ENCODE measurements at places on chromosomes 7 and 10.

- no peak for DNase-seq
Observed at GRCh38 chr10:101569323-101569621, 18.8 kb downstream of the POLL start.

DNA sequence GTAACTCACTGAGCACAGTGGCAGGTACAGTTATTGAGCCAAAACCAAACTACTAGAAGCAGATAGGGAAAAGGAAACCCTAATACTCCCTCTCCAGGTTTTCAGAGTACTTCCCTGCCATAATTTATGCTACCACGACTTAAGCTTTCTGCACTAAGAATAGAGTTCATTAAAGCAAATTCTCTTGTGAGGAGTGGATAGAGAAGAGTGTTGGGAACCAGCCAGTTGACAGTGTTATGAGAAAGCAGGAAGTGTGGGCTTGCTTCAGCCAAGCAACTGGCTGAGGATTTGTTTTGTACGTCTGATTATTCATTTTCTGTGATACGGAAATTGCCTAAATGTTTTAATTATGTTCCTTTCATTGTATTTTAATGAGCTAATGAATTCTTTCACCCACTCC, 280.5 kb downstream of the KIF20B start:
- DNase-seq = peak; percentile 21

DNA sequence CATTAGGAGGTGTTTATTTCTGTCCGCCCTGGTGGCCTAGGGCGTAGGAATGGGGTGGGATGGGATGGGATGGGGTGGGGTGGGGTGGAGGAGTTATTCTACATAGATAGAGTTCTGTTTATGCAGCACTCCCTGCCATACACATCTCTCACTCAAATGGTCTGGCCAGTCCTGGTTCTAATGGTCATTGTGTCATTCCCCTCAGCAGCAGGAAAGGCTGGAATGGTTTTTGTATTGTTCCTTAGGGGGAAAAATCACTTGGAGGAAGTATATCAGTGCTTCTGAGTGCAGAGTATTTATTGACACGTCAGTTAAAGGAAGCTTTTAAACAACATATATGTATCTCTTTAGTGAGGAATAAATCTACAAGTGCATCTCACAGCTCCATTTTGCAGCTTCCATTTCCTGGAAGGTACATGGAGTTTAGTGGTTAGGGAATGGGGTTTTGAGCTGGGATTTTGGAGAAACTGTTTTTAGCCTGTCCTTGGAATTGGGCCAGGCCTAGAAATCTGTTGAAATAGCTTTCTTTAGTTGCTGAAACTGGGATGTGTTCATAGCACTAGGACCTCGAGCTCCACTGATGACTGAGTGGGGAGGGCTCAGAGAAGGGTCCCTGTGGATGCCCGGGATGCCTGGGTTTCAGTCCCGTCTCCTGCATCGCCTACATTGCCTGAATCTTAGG, 8.3 kb downstream of the TSPAN14 start:
- peak; percentile 73 for DNase-seq

- DNase-seq = peak; percentile 98
Observed at GRCh38 chr10:4678023-4678950, 147.7 kb upstream of the AKR1E2 start.

DNA sequence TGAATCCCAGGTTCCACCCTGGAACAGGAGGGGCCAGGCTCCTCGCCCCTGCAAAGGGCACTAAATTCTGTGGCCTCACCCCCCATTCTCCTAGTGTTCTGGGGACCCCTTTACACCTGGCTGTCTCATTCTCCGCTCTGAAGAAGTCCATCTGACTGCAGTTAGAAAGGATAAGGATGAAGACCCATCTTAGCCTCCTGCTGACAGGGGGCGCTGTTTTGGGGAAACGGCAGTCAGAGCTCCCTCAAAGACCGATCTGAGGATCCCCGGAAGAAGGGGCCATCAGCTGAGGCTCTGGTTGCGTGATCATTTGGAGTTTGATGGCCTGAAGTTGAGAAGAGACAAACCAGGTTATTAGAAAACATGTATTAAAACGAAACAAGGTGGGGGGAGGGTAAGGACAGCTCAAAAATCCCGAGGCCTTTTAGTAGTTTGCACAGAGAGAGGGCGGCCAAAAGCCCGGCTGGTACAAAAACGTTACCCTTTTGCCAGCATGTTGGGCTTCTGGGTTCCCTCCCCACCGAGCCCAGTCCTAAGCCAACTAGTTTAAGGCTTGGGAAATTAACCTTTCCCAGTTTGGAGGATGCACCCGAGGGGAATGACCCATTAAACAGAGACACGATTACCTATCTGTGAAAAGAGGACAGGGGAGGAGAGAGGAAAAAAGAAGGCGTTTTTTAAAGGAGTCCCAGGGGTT, 102.8 kb downstream of the CHN2 start:
- DNase-seq = no peak

DNA sequence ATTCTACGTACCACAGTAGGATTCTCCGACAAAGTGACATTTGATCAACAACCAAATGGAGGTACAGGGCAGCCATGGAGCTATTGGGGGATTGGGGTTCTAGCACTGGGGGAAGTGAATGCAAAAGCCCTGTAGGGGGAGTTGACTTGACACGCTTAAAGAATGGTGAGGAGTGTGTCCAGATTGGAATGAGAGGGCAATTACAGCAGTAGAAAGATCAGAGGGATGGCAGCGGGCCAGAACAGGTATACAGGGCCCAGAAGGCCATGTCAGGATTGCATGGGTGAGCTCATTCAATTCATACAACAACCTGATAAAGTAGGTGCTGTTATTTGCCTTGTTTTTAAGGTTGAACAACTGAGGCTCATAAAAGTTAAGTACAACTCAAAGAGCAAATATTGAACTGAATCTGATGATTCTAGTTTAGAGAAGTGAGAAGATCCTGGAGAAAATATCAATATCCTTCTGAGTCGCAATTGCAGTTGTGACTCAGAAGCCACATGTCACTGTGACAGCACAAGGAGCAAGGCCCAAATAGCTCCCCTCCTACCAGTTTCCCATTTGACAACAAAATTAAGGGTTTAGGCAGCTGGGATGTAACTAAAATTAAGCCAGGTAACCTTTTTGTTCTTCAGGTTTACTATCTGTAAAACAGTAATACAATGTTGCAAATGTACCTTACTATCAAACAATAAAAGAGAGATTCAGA, 28.0 kb upstream of the CTTNBP2 start:
- DNase-seq = no peak

- no peak for DNase-seq
Observed at GRCh38 chr7:41501466-41501865, 201.4 kb downstream of the INHBA start.

DNA sequence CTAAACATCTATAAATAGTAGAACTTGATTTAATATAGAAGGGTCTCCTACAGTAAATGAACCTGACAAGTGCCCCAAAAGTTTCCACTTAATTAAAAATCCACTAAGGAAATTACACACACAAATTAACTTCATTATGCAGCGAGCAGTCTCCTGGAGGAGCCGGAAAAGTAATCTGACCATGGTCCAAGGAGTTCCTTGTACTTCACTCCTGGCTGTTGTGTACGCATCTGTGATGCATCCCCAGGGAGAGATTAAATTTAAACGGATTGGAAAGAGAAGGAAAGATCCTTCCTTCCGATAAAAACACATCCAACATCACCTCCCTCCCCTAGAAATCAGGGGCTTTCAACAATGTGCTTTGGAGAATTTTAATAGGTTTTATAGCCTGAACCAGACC, 85.5 kb downstream of the PARD3 start:
- DNase-seq = no peak

- DNase-seq = no peak
Observed at GRCh38 chr7:20697351-20697750, 81.9 kb downstream of the ABCB5 start.

DNA sequence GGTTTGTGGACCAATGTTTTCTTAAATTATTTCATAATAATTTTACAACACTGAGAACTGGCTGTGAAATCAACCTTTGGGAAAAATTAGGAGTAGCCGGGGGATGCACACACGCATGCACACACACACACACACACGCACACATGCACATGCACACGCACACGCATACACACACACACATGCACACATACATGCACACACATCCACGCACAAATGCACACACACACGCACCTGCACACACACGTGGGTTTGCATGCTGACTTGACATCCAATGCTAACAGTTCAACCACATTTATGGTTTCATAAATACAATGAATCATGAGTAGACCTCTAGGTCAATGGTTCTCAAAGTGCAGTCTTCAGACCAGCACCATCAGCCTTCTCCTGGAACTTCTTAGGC, 354.1 kb downstream of the DPP6 start:
- no peak for DNase-seq

DNA sequence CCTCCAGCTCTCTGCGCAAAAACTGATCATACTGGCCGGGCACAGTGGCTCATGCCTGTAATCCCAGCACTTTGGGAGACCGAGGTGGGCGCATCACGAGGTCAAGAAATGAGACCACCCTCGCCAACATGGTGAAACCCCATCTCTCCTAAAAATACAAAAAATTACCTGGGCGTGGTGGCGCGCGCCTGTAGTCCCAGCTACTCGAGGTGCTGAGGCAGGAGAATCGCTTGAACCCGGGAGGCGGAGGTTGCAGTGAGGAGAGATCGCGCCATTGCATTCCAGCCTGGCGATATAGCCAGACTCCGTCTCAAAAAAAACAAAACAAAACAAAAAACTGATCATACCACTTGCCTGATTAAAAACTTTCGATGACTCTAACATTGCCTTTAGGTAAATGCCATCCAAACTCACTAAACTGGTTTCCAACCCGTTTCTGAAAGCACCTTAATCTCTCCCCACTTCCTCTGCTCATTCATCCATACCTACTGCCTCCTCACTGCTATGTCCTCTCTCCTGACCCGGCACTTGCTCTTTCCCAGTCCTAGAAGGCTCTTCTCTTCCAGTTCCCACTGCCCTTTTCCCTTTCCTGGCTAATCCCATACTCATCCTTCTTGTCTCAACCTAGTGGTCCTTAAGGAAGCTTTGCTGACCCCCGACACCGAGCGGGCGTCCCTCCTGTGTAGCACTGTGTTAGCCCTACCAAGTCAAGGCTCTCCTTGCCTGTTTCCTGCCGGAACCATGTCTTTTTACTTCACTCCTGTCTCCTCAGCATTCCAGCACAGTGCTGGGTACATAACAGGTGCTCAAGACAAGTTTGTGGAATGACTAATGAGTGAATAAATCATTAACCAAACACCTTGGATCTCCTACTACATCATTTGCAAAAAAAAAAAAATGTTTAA, 686 bp upstream of the MIOS start:
- DNase-seq = no peak

DNA sequence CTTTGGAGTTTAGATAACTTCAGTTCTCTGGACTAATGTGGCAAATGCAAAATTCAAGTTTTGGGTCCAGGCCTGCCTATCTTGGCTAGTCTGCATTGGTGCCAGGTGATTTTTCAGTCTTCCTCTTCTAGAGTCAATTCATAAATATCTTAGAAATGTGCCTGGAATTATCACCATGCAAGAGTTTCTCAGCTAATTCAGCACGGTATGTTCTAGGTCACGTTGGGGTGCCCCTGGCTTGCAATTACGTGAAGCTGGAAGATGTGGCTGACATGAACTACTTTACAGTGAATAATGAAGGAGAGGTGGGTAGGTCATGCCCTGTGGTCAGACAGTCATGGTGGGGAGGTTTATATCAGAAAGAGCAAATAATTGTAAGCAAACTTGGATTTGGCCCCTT, 25.0 kb downstream of the ZDHHC6 start:
- DNase-seq = no peak

- DNase-seq = peak; percentile 64
Observed at GRCh38 chr10:51718804-51719291, 19.5 kb upstream of the CSTF2T start.

DNA sequence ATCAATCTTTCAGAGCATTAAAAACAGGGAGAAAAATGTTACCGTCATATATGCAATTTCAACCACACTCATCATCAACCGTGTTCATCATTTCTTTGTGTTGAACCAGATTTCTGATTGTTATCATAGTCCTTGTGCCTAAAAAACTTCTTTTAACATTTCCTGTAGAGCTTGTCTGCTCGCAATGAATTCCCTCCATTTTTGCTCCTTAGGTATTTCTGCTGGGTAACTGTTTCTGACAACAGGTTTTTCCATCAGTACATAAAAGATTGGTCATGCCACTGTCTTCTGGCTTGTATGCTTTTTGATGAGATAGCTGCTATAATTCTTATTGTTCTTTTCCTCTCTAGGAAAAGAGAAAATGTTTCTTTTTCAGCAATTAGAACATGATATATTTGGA, 8.6 kb upstream of the RBM33 start:
- no peak for DNase-seq

DNA sequence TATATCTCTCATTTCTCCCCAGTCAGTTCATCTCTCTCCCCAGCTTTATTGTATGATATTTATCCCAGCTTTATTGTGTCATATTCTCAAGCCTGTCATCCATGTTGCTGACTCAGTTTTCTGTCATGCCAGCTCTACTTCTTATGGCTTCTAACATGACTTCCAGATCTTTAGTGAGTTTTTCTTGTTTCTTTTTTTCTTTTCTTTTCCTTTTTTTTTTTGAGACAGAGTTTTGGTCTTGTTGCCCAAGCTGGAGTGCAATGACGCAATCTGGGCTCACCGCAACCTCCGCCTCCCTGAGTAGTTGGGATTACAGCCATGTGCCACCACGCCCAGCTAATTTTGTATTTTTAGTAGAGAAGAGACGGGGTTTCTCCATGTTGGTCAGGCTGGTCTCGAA, 28.7 kb upstream of the CALU start:
- DNase-seq = peak; percentile 46

DNA sequence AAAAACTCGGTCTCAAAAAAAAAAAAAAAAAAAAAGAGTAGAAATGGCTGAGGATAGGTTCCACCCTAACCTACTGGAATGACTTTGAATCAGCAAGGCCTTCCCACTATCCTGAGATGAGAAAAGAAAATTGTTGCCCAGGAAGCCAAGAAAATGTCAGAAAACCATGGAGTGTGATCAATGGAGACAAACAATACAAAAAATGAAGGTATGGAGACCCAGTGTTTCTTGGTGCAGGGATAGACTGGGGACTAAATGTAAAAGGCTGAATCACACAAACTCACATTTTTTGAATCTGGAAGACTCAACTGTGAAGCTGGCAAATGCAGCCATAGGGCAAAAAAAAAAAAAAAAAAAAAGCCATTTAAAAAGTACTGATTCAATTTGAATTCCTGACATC, 364.3 kb upstream of the ANKRD30A start:
- no peak for DNase-seq

- DNase-seq = peak; percentile 43
Observed at GRCh38 chr10:102646610-102647442, 2.5 kb downstream of the TRIM8 start.

DNA sequence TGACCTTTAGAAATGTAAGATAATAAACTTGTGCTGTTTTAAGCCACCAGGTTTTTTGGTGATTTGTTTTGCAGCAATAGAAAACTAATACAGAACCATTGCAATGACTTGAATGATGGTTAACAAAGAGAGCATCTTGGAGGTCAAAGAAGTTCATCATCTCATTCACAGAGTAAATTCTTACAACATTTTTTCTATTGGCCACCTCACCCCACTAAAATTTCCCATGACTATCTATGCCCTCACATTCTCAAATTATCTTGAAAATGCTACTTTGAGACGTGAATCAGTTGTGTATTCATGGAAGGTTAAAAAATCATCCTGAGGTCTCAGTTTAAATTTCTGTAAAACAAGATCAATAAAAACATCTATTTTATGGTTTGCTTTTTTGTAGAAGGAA, 754.2 kb downstream of the SORCS1 start:
- DNase-seq = no peak

GRCh38 chr10:45627412-45628048, 45.0 kb downstream of the ZFAND4 start:
- DNase-seq = peak; percentile 2

GRCh38 chr10:73971636-73972354, 26.1 kb upstream of the VCL start:
- no peak for DNase-seq

GRCh38 chr10:119341459-119342301, 134.3 kb downstream of the GRK5 start:
- DNase-seq = peak; percentile 79
